ENCODE measurements at places on chromosomes 1 and 21.

- no peak for DNase-seq
Observed at GRCh38 chr1:48610628-48611542, 138.9 kb upstream of the SPATA6 start.

GRCh38 chr1:208141610-208142192 is 102.5 kb downstream of the PLXNA2 start:
- DNase-seq: no peak

- DNase-seq: no peak
Observed at GRCh38 chr1:9657521-9658032, 6.0 kb downstream of the PIK3CD start.

GRCh38 chr1:214116258-214116657 is 128.5 kb downstream of the PROX1 start:
- DNase-seq: no peak

Data from 8988T (cell line).